ENCODE measurements at places on chromosomes 3 and 15.
A peak's percentile ranks its signal among the peaks of the same experiment; 100 is the strongest.

DNA sequence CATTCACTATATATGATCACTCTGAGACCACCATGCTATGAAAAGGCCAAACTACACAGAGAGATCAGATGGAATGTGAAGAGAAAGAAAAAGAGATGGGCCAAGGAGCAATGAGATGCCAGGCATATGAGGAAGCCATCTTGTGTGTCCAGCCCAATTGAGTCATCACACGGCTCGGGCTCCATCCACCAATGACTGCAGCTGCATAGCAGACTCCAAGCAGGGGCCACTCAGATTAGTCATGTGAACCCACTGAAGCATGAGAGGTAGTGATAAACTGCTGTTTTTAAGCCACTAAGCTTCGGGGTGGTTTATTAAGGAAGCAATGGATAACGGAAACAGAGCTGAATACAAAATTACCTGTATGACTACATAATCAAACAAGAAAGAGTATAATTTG, 185.9 kb downstream of the SUCLG2 start:
- DNase-seq = no peak

GRCh38 chr3:141920701-141921100, 44.3 kb downstream of the ATP1B3 start:
- DNase-seq = no peak

DNA sequence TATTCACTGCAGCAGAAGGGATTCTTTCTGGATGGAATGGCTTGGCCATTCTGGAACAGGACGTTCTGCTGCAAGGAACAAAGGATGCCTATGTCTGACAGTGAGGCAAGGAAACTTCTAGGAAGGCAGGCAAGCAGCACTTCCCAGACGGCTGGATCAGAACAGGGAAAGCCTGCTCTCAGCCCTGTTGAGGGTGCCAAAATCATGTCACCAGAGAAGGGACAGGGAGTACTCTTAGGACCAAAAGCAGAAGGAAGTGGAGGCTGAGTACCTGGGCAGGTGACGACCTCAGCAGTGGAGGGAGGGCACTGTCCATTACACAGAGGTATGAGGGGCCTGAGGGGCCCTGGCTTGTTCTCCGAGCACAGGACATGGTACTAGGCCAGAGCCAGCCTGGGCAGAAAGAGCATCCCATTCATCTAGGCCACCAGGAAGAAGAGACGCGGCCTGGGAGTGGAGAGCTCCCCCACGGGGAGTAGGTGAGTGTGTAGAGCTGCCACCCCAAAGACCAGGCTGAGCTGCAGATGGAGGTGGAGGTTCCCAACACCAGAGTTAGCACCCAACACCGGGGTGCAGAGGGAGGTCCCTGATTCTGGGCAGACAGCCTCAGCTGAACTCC, 9.6 kb downstream of the KLF15 start:
- no peak for DNase-seq

GRCh38 chr3:42667523-42668412, 14.3 kb downstream of the ZBTB47 start:
- no peak for DNase-seq

DNA sequence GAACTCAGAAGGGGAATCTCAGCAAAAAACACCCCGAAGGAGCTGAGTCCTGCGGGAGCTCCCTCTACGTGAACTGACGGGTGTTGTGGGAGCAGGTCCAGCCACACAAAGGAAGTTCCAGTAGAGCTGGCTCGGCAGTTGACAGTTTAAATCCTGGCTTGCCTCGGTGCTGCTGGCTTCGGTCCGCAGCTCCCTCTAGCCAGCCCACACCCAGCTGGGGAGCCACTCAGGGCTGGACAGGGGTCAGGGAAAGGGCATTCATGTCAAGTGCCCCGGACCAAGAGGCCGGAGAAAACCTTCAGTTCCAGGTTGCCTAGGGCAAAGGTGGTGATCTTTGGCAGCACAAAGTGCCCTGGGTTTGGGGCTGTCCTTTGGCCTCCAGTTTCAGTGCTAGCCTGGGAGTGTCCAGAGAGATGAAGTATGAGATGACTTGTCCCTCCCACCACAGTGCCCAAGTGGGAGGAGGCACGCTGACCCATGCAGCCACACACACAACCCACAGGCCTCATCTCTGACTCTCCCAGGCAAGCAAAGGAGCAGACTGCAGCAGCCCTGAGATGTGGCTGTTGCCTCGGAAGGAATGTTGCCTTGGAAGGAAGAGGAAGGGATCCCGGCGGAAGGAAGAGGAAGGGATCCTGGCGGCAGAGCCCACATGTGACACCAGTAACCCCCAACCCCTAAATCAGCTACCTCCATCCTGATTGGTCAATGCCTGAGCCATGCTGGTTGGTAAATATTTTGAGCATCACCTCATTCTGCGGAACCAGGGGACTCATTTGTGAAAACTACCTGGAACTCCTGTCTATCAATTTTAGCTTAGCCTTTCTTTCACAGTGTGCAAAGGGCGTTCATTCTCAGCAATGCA, 13.9 kb upstream of the ANPEP start:
- DNase-seq = peak; percentile 89

DNA sequence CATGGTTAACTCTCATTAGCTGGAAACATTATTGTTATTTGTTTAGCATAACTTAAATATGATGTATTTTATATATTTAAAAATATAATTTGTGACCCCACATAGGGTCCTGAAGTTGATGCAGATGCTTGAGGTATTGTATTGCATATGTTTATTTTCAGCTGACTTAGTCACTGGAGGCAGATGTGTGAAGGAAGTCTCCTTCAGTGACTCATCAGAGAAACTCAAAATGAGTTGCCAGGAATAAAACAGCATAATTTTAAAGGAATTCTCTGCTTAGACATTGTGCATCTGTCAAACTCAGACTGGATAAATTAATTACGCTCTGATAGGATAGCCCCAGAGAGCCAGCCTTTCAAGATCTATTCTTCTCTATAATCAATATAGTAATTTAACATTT, 7.9 kb upstream of the OR4F6 start:
- no peak for DNase-seq

DNA sequence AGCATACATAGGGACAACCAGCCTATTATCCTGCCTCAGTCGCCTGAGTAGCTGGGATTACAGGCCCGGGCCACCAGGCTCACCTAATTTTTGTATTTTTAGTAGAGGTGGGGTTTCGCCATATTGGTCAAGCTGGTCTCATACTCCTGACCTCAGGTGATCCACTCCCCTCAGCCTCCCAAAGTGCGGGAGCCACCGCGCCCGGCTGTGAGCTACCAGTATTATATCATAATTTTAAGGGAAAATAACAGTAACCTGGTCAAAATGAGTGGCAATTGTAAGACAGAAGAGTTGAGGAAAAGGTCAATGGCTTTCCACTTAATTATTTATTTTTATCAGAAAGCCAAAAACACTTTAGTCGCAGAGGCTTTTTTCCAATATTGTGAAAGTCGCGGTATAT, 652.6 kb upstream of the BCHE start:
- no peak for DNase-seq

DNA sequence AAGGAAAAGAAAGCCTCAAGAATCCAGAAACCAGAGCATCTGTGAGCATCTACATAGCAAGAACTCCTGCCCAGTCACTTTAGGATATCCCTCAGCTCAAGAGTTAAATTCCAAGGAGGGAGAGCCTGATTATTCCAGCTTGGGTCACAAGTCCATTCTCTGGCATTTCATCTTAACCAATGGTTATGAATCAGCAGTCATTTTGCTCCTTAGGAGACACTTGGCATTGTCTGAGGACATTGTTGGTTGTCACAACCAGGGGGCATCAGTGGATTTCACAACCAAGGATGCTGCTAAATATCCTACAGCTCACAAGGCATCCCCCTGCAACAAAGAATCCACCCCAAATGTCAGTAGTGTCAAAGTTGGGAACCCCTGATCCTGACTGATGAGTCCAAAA, 51.0 kb upstream of the LMCD1 start:
- DNase-seq = no peak

GRCh38 chr15:40439960-40440742, 602 bp upstream of the BAHD1 start:
- peak; percentile 40 for DNase-seq

DNA sequence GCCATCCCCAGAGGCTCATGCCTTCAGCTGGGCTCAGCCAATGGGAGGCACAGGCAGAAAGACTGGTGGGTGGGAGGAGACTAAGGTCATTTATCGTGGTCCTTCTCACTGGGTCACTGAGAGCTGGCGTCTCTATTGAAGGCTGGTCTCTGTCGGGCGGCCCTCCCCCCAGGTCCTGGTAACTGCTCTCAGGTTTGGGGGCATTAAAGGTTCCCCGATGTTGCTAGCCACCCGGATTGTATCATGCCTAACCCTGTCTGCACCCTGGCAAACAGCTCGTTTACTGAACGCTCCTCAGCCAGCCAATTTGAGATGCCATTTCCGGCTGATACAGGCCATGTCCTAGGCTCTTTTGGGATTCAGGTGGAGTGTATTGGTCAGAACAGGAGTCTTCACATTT, 10.5 kb downstream of the SELENOS start:
- no peak for DNase-seq

GRCh38 chr3:188383748-188384147, 229.8 kb downstream of the LPP start:
- DNase-seq = no peak

- no peak for DNase-seq
Measured at GRCh38 chr3:114799816-114800215, 347.3 kb downstream of the ZBTB20 start.

GRCh38 chr3:143294188-143294587, 174.6 kb downstream of the CHST2 start:
- DNase-seq = peak; percentile 27

DNA sequence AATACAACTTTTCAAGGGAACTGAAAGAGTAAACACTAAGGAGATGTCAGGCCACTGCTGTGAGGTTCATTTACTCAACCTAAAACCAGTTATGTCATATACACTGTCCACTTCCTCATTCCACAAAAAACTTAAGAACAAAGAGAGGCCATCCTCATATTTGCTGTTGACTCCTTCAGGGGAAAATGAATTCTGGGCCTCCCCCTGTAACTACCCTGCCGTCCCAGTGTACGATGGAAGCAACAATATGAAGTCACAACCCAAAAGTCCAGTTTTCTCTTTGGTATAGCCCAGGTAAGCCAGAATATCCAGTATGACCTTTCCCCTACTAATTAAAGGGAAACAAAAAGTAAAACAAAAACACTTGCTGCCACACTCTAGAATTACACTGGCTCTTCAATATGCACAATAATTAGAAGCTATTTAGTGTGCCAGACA, 16.2 kb downstream of the CEP152 start:
- peak; percentile 70 for DNase-seq

DNA sequence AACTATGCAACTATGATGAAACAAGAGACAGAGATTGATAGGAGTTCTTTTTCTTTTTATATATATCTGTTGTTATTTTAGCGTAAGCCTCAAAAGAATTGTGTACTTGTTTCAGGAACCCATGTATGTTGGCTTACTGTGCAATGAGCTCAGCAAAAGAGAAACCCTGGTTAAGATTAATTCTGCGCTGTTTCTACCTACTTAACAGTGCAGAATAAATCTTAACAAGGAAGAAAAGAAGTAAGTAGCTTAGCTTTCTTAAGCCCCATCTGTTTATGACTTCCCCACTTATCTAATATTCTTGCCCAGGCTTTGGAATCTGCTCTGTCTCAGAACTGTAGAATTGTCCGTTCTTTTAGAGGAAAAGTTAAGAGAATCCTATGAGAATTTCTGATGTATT, 27.4 kb downstream of the ECT2 start:
- DNase-seq = no peak

DNA sequence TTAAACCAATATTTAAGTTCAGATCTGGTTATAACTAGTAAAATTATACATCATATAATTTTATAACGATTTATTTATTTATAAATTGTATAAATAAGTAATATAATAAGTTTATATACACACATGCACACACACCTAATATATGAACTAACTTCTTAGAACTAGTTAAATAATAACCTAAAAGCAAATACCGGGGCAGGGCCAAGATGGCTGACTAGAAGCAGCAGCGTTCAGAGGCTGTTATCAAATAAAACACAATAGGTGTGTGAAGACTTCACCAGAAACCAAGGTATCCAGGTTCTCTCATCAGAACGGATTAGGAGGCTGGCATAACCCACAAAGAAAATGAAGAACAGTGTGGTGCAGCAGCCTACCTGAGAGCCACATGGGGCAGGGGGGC, 653.6 kb upstream of the CBLB start:
- no peak for DNase-seq

GRCh38 chr3:126442094-126442855, 33.4 kb downstream of the ZXDC start:
- no peak for DNase-seq

Data from inflammatory macrophage (primary cell).